ENCODE measurements at places on chromosomes 2 and 18.

DNA sequence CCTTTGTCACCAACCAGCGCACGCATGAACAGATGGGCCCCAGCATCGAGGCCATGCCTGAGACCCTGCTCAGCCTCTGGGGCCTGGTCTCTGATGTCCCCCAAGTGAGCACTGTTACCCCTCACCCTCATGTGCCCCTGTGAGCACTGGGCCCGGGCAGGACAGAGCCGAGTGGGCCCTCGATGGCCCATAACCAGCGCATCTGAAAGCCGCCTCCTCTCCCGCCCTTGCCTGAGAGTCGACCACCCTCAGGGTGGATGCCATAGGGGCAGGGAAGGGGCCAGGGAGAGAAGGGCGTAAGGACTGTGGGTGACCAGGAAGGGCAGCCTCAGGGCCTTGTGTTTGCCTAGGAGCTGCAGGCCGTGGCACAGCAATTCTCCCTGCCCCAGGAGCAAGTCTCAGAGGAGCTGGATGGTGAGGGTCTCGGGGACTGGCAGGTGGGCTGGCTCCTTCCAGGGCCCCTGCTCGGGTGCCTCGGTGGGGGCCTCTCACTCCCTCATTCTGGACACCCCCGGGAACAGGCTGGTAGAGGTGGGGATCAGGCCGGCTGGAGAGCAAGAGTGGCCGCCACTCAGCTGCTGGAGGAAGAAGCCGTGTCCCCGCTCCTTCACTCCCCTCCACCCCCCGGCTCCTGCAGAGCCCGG is 2.1 kb downstream of the PROM2 start:
- no peak for DNase-seq

DNA sequence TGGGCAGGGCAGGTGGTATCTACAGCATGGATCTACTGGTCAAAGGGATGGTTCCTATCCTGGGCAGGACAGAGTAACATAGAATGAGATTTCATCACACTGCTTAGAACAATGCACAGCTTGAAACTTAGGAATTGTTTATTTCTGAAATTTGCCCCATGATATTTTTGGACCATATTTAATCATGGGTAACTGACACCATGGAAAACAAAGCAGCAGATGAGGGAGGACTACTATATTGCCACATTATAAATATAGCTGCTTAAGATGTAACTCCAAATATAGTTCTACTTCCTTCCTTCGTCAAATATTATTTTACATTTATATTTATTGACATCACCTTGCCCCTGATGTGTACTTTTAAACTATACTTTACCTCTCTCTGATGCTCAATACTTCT is 254.7 kb downstream of the PTPRM start:
- DNase-seq: no peak

DNA sequence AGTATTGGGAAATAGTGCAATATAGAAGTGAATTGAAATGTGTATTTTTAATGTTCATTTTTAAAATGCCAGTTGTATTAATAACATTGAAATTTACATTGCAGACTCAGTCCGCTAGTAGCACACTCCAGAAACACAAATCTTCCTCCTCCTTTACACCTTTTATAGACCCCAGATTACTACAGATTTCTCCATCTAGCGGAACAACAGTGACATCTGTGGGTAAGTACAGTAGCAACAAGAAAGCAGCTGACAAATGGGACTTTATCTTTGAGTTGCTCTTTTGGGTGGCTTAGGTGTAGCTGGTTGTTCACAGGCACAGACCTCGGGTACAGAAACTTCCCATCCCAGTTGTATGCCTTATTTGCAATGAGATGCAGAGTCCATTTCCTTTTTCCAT is 118.2 kb upstream of the IL1R2 start:
- no peak for DNase-seq

DNA sequence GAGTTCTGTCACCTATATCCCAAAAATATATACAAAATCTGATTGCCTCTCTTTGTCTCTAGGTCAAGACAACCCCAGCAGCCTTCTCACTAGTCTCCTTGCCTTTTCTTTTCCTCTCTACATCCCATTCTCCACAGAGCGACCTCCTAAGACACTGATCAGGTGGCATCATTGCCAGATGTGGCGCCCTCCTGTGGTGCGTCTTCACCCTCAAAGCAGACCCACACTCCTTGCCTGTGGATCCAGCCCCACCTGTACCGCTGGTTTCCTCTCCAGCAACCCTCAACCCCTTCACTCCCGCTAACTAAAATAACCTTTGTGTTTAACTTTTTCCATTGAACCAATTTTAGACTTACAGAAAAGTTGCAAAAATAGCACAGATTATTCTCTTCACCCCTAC is 273.3 kb downstream of the GLI2 start:
- DNase-seq: no peak

GRCh38 chr2:9668687-9669345 is 38.0 kb upstream of the YWHAQ start:
- DNase-seq: no peak

GRCh38 chr2:128618642-128619041 is 300.0 kb upstream of the HS6ST1 start:
- no peak for DNase-seq

GRCh38 chr2:38327580-38327979 is 49.5 kb downstream of the ATL2 start:
- no peak for DNase-seq

DNA sequence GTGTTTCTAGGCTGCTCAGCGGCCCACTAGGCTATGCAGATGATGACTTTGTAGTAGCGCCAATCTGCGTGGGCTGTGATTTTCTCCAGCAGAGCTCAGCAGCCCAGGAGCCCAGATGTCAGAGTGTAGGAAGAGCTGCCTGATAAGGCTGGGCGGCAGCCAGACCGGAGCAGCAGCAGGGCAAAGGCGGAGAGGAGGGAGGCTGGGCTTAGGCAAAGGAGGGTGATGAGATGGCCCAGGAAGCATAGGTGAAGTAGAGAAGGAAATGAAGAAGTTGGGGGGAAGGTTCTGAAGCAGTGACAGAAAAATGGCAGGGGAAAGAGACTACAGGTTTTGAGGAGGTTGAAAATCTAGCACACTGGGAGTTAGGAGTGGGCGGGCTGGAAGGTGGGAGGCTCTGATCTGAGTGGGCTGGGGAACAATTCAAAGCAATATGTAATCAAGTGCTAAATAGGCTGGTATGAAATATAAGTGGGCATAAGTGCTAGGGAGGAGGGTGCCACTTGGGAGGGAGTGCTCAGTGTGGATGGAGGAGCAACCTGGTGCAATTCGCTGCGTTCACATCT is 50.6 kb upstream of the STPG4 start:
- peak; percentile 47 for DNase-seq

GRCh38 chr18:75269124-75269680 is 58.6 kb downstream of the TSHZ1 start:
- peak; percentile 46 for DNase-seq

DNA sequence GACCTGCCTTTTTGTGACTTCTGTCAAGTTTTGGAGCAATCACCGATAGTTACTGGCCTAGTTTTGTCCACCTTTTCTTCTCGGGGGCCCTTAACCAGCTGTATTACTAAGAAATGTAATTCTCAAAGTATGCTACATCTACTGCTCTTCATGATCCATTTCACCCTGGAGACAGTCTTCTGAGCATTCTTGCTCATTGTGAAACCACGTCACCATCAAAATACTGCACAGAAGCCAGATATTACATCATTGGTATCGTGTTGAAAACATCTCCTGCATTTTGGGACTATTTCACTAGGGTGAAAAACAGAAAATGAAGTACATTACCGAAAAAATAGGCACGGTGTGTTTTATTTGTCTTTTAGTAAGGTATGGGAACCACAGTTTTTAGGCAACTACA is 11.7 kb downstream of the LYPD6B start:
- DNase-seq: no peak

DNA sequence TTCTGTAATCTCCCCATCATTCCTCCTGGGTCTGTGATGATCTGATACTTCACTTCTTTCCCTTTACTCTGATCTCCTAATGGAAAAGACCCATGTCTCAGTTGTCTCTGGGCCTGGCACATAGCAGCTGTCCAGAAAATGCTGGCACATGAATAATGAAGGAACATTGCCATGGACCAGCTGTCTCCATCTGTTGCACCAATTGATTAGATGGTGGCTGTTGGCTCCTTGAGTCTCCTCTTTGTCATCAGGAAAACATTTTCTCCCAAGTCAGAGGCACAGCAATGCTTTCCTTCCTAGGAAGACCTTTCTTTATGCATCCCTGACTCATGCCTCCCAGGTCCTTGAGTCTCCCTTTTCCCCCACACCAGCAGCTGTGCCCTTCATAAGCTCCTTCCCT is 286.2 kb upstream of the CXCR4 start:
- peak; percentile 51 for DNase-seq

DNA sequence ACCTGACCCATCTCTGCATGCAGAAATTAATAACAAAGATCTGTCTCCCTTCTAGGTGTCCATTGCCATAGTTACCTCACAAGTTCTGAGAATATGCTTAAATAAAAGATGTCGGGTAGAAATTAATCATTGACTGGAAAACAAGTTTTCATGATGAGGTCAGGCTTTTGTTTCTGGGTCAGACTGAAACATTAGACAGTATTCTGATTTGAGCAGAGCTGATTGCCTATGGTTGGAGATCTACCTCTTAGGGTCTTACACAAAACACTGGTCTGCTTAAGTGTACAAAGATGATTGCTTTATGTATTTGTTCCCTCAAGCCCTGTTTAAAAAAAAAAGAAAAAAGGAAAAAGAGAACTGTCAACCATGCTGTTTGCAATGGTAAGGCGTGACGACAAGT is 956.4 kb downstream of the CPS1 start:
- no peak for DNase-seq

DNA sequence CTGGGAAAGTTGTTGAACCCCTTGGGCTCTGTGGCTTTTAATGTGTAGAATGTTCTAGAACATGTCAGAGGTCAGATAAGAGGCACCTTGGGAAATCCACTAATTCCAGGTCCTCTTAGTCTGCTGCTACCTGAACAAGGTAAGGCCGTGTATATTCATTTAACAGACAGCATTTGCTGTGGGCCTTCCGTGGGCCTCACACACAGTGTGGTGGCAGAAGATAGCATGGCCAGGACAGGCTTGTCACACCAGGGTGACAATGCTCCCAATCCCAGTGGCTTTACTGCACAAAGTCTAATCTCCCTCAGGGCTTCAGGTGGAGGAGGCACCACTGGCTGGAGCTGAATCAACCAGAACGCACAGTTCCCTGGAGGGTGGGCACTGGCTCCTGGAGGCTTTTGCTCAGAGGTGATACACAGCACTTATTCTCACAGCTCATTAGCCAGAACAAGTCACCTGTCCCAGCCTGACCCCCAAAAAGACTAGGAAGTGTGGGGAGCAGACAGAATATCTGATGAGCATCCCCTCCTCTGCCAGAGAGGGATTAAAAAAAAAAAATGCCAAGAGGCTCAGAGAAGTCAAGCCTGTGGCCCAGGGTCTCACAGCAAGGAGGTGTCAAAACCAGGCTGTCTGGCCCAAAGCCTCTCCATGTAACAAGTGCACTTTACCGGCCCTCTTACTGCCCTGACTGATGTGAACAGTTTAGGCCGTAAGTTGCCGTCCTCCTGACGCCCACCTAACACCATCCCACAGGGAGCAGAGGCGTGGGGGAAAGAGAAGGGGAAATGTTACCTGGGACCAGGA is 216.9 kb upstream of the RAB6C start:
- DNase-seq: no peak

DNA sequence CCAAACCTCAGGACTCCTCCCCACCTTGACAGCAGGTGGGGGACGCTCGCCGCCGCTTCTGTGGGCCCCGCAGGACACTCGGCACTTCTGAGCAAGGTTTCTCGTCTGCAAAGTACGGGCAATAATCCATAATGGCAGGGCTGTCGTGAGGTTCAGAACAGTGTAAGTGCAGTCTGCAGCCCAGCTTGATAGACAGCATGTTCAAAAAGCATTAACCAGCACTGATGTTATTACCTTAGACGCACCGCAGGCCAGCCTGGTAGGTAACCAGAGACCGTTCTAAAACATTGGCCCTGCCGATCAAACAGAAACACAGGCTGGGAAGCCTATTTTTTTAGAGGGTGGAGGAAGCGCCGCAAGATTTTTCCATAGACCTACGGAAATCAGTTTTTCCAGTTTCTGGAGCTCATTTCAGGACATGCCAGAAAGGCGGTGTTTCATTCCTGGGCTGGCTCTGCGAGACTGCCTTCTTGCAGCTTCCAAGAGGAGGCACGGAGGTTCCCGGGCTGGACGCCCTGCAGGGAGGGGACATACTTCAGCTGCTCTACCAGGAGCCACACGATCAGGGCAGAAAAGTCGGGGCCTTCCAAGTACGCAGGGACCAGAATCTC is 148.7 kb downstream of the TPO start:
- no peak for DNase-seq

- no peak for DNase-seq
Measured at GRCh38 chr2:73937103-73937885, 10.6 kb downstream of the DGUOK start.

DNA sequence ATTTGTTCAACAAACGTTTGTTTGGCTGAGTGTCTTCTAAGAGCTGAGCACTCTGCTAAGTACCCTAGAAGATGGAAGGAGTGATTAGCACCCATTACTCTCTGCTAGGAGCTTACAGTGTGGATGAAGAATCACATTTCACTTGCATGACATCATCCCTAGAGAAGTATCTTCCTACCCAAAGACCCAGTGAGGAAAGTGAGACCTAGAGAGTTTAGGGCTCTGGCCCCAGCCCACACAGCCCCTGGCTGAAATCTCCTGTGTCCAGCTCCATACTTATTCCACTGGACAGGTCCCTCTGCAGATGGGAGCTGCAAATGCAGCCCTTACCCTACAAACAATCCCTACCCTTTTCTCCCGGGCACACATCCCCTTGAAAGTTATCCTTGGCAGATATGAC is 26.8 kb upstream of the EPAS1 start:
- DNase-seq: no peak

DNA sequence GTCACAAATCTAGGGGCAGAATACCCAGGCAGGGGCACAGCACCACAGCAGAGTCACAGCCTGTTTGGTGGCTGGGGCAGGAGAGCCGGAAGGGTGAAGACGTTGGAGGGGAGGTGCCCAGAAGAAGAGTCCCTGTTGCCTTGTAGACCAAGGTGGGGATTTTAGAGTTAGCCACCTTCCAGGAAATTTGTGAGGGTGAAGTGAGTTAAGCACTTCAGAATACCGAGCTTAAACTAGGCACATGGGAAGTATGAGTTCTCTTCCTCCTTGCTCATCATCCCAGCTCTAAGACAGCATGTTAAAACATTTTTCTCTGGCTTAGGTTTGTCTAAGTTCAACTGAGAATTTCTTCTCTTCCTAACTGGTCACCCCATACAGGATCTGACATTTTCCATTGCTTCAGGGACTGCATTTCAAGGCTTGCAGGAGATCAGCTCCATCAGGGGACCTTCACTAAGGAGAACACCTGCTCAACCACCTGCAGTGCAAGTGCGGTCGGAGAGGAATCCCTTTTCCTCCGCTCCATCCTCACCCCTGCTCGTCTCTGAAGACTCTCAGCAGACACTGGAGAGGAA is 26.5 kb upstream of the PHLPP1 start:
- no peak for DNase-seq
